ENCODE measurements at places on chromosomes 13 and 19.

DNA sequence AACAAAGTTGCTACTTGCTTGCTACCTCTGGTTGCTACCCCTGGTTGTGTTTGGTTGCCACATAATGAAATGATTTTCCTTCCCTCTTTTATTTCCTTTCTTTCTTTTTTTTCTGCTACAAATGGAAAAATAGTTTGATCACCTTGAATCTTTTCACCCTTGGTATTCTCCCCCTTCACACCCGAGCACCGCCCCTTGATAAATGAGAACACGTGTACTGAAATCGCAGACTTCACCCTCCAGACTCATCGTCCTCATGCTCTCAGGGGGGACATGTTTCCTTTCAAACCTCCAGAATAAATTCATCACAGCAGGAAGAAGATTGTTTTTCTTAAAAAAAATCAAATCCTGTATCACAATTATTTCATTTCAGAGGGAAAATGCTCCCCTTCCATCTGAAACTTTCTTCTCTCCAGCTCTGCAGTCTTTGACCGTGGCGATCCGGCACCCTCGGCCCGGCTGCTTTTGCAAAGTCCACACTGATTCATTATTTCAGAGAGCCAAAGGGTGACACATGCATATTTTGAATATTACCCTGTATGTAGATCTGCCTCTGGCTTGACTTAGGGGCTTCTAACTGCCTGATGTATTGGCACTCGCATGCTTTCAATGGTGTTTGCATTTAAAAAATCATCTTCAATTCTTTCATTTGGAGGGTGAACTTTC, 222.6 kb upstream of the MAB21L1 start:
- no peak for DNase-seq

GRCh38 chr13:29550430-29550988, 45.0 kb downstream of the SLC7A1 start:
- no peak for DNase-seq

- no peak for DNase-seq
Measured at GRCh38 chr19:51687791-51688670, 5.1 kb upstream of the SPACA6 start.

DNA sequence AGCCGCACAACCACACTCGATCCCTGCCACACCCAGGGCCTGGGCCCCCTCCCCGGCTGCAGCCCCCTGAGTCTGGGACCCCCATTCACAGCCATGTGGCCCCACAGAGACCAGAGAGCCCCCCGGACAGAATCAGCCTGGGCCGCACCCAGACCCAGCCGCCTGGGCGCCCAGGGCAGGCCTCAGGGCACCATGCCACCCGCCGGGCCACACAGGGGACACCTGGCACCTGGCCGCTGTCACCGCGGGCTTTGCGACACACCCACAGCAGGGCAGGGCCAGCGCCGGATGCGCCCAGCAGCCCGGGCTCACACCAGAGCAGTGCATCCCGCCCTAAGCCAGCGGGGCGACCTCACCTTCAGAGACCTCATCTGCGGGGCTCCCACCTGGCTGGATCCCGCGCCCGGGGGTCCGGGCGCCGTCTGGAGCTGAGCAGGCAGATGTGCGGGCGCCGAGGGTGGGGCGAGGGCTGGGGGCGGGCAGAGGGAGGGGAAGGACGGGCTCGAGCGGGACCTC, 443 bp downstream of the TBXA2R start:
- DNase-seq, result peak; percentile 47

DNA sequence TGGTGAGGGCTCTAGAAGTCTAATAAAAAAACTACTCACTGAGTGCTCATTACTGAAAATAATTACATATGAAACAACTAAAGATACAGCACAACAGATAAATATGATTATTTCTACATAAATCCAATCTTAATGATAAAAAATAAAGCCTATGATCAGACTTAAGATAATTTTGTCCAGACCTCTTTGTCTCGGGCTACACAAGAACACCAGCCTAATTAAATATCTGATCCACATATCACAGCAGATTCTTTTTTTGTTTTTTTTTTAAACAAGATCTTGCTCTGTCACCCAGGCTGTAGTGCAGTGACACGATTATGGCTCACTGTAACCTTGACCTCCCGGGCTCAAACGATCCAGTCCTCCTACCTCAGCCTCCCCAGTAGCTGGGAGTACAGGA, 30.3 kb upstream of the SMAD9 start:
- DNase-seq, result no peak

DNA sequence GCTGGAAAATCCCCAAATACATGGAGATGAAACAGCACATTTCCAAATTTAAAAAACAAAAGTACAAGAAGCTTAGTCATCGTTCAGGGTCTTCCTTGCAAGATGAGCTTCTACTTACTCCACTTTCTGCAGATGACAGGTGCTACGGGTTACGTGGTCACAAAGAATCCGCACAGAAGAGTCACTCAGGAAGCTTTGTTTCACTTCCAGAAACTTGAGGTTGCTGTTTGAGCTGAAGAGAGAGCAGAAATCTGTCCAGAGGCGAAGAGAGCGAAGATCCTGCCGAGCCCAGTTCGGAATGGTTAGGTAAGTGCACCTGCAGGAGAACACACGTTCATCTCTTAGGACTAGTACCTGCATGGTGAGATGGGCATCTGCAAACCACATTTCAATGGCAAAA, 9.4 kb downstream of the NLRP7 start:
- DNase-seq, result no peak

GRCh38 chr13:43368003-43368402, 344.6 kb downstream of the DNAJC15 start:
- DNase-seq, result peak; percentile 17

DNA sequence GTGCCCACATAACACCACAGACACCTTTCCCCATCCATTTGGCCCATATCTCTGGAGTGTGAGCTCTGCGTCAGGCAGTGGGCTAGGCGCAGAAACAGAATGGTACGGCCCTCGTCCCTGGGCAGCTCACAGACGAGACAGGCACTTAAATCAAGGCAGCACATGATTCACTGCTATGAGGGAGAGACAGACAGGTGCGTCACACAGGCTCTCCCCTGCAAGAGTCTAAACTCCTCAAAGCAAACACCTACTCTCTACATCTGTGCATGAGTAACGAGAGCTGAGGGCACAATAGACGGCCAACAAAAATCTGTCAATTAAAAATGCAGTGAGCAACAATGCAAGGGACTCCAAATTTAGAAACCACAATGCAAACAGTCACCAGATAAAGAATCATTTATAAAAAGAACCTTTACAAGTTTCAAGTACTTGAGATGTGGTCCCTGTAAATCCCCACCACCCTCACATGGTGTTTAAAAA, 348.9 kb downstream of the UQCRFS1 start:
- DNase-seq, result no peak

DNA sequence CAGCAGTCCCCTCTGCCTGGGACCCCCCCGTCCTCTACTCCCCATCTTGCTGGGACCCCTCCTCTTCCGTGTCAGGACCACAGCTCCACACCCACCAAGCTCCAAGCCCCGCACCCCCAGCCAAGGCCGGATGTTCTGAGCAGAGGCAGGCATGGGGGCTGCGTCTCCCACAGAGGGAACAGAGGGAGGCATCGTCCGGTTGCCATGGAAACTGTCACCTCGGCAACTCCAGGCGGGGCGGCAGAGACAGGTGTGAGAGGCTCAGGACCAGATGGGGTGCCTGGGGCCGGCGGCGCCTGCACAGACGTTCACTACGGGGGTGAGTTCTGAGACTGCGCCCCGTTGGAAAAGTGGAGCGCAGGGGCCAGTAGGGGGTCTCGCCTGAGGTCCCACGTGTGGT, 5.4 kb downstream of the RNU6-9 start:
- DNase-seq, result no peak

DNA sequence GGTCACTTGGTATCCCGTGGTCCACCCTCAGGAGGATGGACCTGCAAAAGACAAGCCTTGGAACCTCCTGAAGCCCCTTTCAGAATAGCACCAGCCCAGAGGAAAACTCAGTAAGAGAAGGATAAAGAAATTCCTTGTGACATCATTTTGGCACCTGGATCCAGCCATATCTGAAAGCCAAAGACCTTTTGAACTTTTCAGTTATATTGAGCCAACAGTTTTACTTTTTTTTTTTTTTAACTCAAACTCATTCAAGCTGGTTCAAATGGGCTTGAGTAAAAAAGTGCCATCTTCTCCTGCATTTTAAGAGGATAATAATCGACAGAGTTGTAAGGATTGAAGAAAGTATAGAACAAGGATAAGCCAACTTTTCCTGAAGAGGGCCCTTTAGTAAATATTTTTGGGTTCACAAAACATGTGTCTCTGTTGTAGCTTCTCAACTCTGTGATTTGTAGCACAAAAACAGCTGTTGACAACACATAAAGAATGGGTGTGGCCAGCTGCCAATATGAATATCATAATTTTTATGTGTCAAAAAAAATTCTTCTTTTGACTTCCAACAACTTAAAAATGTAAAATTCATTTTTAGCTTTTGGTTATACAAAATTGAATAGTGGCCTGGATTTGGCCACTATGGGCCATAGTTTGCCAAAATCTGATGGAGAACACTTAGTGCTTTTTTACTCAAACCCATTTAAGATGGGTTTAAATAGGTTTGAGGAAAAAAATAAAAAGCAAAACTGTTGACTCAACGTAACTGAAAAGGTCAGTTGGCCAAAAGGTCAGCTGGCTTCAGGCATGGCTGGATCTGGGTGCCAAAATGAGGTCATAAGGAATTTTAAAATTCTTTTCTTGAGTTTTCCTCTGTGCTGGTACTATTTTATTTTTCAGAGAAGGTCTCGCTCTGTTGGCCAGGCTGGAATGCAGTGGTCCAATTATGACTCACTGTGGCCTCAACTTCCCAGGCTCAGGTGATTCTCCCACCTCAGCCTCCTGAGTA, 50.7 kb downstream of the ACSBG2 start:
- no peak for DNase-seq

DNA sequence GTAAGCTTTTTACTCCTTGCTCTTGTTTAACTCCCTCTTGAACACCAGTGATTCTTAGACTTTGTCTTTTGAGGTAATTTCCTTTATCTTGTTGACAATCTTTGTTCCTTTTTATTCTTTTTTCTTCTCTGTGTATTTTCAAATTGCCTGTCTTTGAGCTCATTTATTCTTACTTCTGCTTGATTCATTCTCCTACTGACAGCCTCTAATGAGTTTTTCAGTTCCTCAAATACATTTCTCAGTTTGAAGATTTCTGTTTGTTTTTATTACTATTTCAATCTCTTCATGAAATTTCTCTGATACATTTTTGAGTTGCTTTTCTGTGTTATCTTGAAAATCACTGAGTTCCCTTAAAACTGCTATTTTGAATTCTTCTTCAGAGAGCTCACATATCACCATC, 154.1 kb downstream of the ATP8A2 start:
- DNase-seq, result no peak

GRCh38 chr19:45791744-45792469, 738 bp downstream of the DMWD start:
- no peak for DNase-seq
